ENCODE measurements at places on chromosomes 7 and 10.

DNA sequence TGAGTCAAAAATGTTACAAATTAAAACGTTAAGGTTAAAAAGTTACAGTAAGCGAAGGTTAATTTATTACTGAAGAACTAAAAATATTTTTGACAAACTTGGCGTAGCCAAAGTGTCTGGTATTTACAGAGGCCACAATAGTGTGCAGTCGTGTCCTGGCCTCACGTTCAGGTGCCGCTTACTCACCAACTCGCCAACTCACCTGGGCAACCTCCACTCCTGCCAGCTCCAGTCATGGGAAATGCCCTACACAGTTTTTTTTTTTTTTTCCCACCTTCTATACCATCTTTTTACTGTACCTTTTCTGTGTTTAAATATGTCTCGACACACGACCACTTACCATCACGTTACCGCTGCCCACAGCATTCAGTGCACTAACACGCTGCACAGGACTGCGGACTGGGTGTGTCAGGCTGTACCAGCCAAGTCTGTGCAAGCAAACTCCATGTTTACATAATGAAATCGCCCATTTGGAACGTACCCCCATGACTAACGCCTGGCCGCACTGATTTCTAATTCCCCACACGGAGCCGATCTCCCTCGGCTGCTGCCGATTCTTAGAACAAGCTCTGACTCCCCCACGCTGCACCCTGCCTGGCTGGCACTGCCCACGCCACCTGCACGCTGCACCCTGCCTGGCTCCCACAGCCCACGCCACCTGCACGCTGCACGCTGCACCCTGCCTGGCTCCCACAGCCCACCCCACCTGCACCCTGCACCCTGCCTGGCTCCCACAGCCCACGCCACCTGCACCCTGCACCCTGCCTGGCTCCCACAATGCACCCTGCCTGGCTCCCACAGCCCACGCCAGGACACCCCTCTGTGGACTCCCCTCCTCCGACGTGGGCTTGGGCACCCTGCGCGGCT, 203.1 kb downstream of the ZMYND11 start:
- no peak for DNase-seq

DNA sequence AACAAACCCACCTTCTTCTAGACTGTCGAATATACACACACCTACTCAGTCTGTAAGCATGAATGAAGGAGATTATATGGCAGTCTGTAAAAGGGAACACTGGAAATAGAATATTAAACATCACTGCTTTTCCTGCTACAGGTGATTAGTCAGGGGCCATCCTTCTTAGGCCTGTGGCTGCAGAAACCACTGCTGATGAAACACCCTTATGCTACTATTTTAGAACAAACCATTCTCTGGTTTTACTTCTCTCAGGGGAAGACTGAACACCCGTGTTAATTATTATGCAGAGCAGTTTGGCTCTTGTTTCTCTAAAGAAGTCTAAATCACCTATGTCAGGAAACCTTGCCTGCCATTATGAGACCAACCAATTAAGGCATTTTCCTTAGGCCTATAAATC, 351.1 kb upstream of the KLF6 start:
- DNase-seq = no peak

- DNase-seq = no peak
These were observed 79.7 kb upstream of the NOBOX start for GRCh38 chr7:144483189-144483588.

DNA sequence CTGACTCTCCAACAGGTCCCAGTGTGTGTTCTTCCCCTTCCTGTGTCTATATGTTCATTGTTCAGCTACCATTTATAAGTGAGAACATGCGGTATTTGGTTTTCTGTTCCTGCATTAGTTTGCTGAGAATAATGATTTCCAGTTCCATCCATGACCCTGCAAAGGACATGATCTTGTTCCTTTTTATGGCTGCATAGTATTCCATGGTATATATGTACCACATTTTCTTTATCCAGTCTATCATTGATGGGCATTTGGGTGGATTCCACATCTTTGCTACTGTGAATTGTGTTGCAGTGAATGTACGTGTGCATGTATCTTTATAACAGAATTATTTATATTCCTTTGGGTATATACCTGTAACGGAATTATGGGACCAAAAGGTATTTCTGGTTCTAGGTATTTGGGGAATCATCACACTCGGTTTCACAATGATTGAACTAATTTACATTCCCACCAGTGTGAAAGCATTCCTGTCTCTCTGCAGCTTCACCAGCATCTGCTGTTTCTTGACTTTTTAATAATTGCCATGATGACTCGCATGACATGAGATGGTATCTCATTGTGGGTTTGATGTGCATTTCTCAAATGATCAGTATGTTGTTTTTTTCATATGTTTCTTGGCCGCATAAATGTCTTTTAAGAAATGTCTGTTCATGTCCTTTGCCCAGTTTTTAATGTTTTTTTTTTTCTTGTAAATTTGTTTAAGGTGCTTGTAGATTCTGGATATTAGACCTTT, 60.2 kb downstream of the LSMEM1 start:
- no peak for DNase-seq

DNA sequence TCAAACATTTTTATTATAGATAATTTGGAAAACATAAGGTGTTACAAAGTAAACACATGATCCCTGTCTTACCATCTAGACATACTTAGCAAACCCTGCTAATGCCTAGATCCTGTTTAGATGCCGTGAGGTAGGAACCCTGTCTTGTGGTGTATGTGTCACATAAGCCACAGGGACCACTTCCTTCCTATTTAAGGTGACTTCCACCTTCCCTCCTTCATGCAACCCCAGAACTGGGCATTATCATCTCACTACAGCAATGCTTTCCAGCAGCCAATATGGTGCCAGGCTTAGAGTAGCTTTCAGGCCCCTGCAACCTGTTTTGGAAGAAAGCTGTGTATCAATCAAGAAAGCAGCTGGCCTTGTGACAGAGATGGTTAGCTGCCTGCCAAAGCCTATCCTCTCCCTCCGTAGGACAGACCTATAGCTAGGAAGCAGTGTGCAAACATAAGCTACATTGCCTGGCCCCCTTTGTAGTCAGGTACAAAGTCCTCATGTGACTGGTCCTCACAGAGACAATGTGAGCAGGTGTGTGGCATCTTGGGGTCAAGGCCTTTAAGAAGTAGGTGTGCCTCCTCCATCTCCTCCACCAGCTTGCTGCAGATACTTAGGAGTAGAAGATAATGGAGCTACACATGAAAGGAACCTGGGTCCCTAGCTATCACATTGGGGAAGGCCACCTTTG, 146.8 kb downstream of the SPAG6 start:
- no peak for DNase-seq
